ENCODE measurements at places on chromosomes 6 and 20.

GRCh38 chr6:34025861-34026260, 120.0 kb downstream of the GRM4 start:
- DNase-seq, result no peak

DNA sequence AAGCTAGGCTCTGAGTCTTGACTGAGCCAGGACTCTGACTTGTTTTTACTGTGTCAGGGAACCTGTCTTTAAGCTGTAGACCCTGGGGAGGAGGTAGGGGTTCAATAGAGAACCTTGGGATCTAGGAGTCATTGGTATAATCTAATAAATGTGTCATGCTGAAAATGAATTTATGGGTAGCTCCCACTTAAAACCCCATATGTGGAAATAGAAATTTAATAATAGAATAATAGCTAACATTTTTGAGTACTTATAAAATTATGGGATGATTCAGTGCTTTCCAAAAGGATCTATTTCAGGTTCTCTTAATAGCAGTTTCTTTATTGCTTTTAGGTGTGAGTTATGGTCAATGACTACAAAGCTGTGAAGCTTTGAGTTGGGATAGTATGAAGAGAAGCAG, 41.7 kb downstream of the CTNNBL1 start:
- DNase-seq, result no peak

- no peak for DNase-seq
These were observed 384.4 kb upstream of the IRAK1BP1 start for GRCh38 chr6:78482801-78483552.

GRCh38 chr20:48025051-48025515, 239.8 kb upstream of the SULF2 start:
- no peak for DNase-seq

- no peak for DNase-seq
These were observed 1.1 kb downstream of the GJA10 start for GRCh38 chr6:89895276-89895874.

DNA sequence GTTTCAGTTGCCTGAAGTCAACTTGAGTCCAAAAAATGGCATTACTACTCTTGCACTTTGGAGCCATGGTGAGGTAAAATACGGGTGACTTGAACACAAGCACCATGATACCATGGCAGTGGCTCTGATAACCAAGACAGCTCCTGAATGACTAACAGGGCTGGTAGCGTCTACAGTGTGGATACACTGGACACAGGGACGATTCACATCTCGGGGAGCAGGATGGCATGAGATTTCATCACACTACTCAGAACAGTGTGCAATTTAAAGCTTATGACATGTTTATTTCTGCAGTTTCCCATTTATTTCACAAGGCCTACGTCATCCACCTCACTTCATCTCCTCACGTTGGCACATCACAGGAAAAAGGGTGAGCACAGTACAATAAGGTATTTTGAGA, 950.9 kb downstream of the KIF16B start:
- DNase-seq, result no peak

DNA sequence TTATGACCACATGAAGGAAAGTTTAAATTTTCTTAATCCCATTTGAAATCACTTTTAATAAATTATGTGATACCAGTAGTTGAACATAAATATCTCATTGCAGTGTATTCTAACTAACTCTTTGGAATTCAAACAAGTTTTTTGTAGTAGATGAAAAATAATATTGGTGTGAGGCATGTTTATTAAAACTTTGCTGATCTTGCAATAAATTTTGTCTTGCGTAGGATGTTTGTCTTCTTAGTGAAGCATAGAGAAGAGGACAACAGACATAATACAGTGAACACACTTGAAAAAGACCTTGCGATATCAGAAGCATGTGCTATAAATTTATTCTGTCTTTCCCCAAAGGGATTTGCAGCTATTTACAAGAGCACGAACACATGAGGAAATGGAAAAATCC, 140.7 kb downstream of the HTR1B start:
- DNase-seq, result no peak

DNA sequence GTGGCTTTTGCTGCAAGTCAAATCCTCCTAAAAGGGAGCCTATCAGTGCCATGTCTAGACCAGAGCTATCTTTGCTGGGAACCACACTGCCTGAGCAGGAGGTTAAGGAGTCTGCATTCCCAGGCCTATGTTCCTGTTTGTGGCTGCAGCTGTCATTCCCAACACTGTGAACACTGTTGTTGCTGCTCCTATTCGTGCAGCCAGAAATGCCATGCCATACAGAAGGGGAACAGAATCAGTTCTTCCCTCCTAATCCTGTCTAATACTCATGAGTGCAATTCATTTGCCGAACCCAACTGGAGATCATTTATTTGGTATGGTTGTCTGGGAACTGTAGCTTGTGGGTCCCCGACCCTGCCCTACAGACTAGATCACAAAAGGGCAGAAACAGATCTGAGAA, 406.5 kb upstream of the GJE1 start:
- DNase-seq, result no peak

GRCh38 chr6:38909015-38909730, 139.4 kb upstream of the GLP1R start:
- DNase-seq, result no peak

- DNase-seq, result no peak
These were observed 242.5 kb upstream of the KCNG1 start for GRCh38 chr20:51265361-51265760.

GRCh38 chr6:39543950-39544349, 181.3 kb downstream of the KIF6 start:
- DNase-seq, result no peak

DNA sequence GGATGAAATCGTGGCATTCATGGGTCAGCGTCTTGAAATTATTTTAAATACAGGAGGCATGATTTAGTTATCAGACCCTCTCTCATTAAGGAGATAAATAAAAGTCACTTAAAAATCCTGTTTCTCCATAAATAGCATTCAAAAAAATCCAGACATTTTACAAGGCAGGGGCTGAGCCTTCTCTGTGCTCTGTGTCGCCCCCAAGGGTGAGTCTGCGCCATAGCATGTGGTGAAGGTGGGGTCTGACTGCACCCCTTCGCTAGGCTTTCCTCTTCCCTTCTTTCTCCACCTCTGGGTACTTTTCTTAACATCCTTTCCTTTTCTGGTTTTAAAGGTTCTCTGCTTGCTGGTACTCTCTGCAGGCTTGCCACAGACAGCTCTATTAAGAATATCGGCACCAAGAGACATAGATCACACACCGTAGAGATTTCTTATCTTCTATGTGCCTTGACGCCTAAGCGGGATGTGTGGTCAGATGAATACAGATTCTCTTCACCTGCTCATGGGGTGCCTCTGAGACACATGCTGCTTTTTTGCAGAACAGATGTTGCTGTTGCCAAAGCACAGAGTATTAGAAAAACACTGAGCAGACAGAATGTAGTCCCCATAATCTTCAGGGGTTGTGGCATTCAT, 20.1 kb upstream of the FAM209A start:
- DNase-seq, result no peak

GRCh38 chr20:38917657-38918056, 8.6 kb upstream of the FAM83D start:
- no peak for DNase-seq

DNA sequence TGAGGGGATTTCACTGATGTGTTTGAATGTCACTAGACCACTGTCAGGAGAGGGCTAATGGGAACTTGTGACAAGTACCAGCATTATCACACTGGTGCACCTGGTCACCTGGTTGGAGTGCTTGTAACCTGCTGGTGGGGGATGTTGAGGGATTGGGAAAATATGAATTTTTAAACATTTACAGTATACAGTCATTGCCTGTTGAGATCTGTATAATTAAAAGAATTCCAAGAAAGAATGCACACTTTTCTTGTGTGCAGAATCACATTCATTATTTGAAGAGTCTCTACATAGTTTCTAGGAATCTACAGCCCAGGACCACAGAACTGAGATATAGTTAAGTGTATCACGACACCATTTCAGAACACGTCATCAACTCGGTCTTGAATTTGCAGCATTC, 118.4 kb downstream of the AIG1 start:
- no peak for DNase-seq

DNA sequence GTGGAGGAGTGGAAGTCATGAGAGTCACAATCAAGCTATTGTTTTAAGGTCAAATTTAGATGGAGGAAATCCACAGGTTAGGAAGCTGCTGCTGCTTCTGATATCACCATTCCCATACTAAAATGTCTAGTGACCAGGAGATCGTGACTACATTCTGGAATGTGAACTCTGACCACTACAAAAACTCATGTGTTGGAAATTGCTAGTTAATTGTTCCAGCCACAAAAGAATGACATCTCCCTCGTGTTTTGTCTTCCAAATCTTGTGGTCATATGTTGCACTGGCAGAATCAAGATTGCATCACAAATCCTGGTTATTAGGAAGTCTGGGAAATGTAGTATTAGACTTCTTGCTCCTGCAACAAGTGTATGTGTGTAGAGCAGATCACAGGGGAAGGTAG, 441.9 kb downstream of the CD109 start:
- DNase-seq, result no peak

DNA sequence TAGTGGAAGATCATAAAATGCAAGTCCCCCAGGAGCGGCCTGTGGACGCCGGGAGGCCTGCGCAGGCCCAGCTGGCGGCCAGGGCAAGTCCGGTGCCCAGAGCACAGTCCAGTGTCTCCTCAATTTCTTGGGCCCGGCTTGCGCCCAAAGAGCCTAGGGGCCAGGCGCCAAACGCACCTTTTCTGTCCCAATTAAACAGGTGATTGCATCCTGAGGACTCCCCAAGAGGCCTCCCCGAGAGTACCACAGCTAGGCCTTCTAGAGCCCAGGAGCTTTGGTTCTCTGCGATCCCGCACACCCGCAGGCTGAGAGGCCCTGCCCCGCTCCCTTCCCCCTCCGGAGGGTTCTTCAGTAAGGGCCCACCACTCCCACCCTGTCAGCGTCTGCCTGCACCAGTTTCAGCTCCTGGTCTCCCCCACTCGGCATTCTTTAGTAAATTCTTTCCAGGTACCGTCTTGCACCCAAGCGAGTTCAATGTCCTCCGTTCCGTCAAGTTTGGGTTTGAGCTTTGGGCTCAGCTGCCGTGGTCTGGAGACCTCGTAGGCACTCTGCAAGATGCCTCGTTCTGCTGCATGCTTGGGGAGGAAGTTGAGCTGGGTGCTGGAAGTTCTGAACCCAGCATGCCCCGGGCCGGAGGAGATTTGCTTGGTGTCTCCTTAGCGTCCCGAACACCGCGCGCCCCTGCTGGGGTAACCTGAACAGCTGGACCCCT, 3.9 kb upstream of the NKX2-2 start:
- DNase-seq, result no peak

DNA sequence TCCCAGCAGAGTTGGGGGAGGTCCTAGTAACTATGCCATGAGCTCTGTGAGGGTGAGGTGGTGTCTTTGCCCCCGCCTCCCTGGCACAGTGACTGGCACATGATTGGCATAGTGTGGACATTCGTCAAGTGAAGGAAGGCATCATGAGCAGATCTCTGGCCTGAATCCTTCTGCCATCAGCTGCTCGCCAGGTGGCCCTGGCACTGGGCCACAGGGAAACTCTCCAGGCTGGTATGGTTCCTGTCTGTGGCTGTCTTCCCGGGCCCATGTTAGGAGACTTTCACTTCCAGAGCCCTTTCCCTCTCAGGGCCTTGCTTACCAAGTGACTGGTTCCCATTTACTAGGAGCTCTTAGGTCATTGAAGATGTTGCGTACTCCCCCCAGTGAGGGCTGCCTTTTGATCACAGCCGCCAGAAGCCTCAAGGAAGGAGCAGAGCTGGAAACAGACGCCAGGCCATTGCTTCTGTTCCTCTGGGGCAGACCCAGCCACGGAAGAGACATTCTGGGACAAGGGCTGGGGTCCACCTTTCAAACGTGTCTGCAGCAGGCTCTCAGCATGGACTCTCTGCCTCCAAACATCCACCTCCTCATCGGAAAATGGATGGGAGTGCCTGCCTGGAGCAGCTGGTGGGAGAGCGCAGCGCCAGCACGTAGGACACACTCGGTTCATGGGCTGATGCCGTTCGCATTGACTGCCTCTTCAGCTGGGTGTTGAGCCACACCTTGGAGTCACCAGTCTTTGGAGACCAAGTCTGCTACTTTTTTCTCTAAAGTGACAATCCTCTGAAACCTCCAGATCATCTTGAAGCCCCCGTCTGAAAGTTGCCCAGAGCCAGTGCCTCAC, 67.2 kb downstream of the PTPN1 start:
- no peak for DNase-seq

GRCh38 chr6:160679402-160679769, 15.3 kb upstream of the LPA start:
- DNase-seq, result no peak

DNA sequence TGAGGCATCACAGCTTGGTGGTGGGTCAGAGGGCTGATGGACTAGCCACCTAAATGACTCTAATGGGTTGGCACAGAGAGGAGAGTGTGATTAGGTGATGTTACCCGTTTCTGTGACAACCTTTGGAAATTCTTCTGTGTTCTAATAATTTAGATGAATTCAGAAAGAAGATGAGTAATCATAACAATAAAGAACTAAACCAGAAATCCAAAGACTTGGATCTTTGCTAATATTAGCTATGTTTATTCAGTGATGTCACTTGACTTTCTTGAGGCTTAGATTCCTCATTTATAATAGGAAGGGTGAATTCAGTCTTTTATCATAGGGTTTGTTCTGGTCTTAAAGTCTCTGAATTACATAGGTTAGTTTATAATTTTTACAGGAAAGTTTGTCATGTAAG, 19.9 kb downstream of the CRYBG1 start:
- DNase-seq, result no peak

GRCh38 chr6:16238963-16239797, 793 bp downstream of the GMPR start:
- DNase-seq, result peak; percentile 92

DNA sequence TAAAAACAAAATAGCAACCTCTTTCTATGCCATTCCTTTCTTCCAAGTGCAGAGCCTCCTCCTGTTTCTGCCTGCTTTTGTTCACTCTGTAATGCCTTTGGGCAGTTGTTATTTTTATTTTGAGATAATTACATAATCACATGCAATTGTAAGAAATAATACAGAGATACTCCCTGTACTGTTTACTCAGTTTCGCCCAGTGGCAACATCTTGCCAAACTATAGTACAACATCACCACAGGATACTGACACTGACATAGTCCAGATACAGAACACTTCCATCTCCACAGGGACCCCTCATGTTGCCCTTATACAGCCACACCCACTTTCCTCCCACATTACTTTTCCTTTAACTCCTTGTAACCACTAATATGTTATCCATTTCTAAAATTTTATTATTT, 59.7 kb downstream of the BANF2 start:
- no peak for DNase-seq
